Activated CD8-positive, alpha-beta memory T cell treated with anti-CD3 and anti-CD28 coated beads, Interleukin-2, amount 10 ng/mL, durations not matched to agents 7 days and 5 days (primary cell): ENCODE measurements at places on chromosomes 5 and 9. TPM values are rescaled to one million over a fixed set of nuclear protein-coding genes. Genes with fewer than 3 reads are reported as not detected.

Gene DDX4
- total RNA-seq = 0.12 TPM

Gene BNC2
- not detected for total RNA-seq

Gene RGP1
- 23.6 TPM for total RNA-seq

Gene BTNL8
- total RNA-seq = not detected

Gene FYB1
- total RNA-seq = 198 TPM

Gene TIMD4
- 10.2 TPM for total RNA-seq

Gene IFNE
- total RNA-seq = not detected

Gene PRLR
- total RNA-seq = not detected
